HEK293T (cell line): ENCODE measurements at places on chromosomes 2 and 18.

DNA sequence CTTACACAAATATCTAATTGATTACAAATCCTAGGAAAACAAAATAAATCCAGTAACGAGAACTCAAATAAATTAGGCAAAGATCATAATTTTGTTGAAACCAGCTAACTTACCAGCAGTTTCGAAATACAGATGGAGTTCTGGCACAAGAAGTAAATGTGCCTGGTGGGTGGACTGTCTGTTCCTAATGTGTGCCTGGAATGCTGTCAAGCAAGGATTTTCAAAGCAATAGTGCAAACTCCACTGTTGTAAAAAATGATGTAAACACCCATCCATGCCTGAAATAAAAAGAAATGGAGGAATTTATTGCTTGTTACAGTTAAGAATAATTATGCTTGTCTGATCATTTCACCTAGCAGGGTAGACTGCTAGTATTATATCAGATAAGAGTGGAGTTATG, 423.9 kb upstream of the MAP2 start:
- no peak for DNase-seq

DNA sequence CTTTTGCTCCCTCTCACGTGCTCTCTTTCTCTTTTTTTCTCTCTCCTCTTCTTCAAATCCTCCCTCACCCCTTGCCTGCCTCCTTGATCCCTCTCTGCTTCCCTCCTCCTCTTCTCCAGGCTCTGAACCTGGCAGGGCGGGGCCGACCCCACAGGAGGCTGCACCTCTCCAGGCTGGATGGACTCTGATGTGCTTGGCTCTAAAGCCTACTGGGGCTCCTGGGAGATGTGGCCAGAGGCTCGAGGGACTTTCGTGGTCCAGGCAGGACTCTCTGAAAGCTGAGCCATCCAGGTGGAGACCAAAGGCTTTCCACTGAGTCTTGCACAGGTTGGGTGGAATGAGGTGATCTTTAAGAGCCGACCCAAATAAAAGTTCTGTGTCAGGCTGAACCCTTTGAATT, 25.4 kb downstream of the DYSF start:
- no peak for DNase-seq

DNA sequence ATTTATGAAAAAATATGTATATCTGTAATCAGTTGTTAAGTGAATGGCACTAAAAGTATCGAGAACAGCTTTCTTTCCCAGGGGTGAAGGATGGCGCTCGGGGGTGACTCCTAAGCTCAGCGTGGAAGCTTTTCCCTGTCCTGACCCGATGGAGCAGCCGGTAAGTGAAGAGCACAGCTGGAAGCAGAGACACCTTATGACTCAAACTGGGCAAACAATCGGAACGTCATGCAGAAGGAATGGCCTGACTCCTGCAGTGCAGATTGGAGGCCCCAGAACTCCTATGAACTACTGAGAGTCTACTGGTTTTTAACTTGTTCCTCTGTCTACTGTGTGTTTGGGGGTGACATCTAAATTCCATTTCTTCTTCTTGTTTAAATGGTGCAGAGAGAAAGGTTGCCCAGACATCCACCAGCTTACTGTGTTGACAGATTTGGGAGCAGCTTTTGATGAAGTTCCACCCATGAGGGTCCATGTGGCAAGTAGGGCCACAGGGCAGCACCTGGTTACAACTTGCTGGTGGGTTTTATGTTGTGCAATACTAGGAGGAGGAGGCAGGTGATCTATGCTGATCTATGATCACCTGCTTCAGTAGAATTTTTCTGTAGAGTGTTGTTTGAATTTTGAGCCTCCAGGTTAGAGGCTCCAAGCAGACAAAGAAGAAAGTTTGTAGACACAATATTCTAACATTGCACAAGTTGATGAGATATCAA, 52.8 kb upstream of the TMEM182 start:
- DNase-seq = peak; percentile 12

- peak; percentile 56 for DNase-seq
Observed at GRCh38 chr2:23404426-23404825, 19.4 kb downstream of the KLHL29 start.

DNA sequence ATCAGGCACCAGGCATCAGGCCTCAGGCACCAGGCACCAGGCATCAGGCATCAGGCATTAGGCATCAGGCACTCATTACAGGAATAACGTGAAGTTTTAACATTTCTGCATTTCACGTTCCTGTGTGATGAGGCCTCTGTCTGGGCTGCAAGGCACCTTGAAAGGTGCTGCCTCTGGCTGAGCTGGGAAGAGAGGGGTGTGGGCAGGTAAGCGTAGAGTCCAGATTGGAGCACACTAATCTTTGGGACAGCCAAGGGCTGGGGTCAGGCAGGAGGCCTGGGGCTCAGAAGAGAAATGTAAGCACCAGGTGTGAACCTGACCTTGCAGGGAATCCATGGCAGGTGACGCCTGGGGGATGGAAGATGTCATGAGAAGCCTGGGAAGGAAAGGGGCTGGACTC, 25.3 kb upstream of the SNTG2 start:
- DNase-seq = no peak

- DNase-seq = no peak
Observed at GRCh38 chr2:36964496-36965058, 1.8 kb downstream of the STRN start.

DNA sequence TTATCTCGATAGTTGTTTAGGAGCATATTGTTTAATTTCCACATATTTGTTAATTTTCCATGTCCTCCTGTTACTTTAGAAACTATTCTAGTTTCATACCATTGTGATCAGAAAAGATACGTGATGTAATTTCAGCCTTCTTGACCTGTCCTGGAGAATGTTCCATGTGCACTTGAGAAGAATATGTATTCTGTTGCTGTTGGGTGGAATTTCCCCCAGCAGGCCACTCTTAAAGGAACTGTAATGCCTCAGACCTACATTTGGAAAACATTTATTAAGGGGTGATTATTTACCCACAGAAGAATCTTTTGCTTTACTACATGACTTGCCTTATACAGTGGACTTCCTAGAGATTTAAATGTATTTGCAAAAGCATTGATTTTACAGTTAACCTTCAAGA, 55.5 kb downstream of the LIMS1 start:
- DNase-seq = no peak

- no peak for DNase-seq
Observed at GRCh38 chr2:227194219-227194618, 29.8 kb downstream of the COL4A3 start.

DNA sequence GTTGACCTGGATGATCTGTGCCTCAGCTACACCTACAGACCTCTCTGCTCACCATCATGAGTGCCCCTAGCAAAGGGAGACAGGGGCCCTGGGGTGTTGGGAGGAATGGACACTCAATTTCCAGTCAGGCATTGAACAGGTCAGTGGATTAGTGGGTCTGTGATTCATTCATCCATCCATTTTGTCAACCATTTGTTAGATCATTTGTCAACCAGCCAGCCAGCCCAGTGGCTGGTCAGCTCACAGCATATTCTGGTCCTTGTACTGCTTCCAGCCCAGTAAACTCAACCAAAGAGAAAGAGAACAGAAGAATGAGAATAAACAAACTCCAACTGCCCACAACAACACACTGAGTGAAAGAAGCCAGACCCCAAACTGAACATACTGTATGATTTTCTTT, 4.6 kb upstream of the KLF11 start:
- no peak for DNase-seq

GRCh38 chr18:78738076-78738690, 241.4 kb upstream of the SALL3 start:
- no peak for DNase-seq

GRCh38 chr18:9771261-9771976, 63.3 kb downstream of the RAB31 start:
- DNase-seq = peak; percentile 81

DNA sequence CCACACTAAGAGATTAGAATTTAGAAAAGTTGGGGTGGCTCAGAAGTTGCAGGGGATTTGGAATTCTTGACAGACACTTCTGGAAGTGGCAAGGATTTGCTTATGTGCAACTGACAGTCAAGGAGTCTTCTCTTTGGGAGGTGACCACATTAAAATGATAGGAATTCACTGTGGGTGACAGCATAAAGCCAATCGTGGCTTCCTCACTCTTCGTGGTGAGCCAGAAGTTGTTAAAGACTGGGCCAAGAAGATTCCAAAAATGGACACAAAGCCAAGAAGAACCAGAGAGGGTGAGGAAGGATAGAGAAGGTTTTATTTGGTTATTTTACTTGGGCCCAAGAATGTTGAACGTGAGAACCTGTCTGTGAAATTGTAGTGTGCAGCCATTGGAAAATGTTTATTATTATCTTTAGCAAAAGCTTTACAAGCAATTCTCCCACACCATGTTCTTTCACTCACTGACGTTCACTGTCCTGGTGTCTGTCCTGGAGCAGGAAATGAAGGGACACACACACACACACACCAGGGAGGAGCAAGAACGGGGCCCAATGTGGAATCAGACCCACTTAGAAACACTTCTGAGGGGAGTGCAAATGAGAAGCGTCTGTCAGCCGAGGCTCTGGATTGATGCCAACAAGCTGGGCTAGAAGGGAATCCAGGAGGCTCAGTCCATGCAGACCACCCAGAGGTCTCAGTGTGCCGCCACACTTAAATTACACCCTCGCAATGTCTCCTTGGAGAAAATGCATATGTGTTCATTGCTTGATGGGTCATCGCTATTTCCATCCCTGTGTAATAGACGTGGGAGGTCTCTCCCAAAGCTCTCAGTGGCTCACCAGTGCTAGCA, 37.2 kb downstream of the STEAP3 start:
- DNase-seq = no peak

- no peak for DNase-seq
Observed at GRCh38 chr2:231370749-231371429, 24.6 kb upstream of the B3GNT7 start.

DNA sequence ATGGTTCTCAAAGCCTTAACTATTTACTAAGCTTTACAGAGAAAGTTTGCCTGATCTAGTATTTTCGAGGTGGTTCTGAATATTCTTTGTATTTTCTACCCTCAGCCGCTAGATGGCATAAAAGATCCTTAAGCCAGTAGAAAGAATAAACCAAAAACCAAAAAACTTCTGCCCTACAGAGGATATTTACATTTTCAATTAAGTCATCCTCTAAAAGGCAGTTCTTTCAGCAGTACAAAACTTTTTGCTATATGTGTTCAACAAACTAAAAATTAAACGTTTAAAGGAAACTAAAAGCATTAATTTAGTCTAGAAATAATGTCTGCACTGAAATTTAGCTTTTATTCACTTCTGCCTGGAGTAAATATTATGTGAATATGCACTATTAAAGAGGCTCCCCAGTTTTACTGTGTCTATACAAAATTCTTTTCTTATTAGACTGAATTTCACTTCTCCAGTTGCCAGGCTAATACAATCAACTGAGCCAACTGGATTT, 297.5 kb downstream of the PIEZO2 start:
- peak; percentile 12 for DNase-seq

- no peak for DNase-seq
Observed at GRCh38 chr2:102264952-102265351, 46.4 kb upstream of the IL1RL1 start.

GRCh38 chr18:57429167-57430078, 5.8 kb upstream of the ONECUT2 start:
- DNase-seq = no peak

DNA sequence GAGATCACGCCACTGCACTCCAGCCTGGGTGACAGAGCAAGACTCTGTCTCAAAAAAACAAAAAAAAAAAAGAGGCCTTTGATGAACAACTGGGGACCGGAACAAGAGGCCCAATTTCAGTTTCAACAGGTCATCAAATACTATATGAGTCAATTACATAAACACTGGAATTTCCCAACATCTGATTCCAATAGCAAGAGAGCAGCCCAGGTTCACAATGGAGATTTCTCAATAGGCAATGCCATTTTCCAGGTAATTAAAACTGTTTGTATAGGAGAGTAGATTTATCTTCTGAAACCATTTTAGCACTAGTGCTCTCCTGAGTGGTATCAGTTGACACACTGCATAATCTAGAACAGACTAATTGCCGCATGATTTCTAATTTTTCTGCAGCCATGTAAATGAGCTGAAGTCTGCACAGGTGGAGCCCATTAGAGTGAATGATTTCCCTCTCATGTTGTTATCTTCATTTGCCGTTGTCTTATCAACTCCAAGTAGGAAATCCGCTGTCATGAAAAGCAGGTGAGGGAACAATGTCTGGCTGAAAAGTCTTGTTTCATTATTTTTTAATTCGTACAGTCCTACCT, 264.1 kb upstream of the MEIS1 start:
- no peak for DNase-seq

DNA sequence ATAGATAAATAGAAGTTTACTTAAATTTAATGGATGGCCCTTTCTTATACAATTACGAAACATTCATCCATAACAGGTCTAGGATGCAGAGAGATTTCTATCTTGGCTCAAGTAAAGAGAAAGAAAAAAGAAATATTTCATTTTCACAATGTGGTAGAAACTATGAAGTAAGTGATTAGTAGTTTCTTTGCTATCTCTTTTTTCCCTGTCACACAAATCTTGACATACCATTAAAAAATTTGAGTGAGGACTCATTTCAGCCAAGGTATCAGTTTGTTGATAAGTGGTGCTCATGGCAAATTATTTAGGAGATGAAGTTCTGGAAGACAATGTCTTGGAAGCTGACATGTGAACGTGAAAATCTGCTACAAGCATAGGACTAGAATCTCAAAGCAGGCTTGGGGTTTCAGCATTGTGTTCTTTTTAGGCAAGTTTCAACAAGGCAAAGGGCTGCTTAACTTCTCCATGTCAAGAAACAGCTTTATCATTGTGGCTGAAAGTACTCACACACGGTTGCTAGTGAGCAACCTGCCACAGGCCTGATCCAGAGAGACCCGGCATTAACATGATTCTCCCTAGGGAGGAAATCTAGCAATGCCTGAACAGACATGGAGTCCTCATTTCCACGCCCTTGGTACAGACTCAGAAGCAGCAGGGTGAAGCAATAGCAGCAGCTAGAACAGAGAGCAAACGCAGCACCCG, 414.6 kb downstream of the DLGAP1 start:
- no peak for DNase-seq

GRCh38 chr18:53764086-53764485, 460.4 kb downstream of the MBD2 start:
- DNase-seq = no peak

- no peak for DNase-seq
Observed at GRCh38 chr2:85797921-85798320, 44.1 kb downstream of the ATOH8 start.

GRCh38 chr18:53268455-53268854, 928.5 kb downstream of the DCC start:
- DNase-seq = no peak

- DNase-seq = no peak
Observed at GRCh38 chr2:227377467-227378351, 1.4 kb downstream of the TM4SF20 start.

DNA sequence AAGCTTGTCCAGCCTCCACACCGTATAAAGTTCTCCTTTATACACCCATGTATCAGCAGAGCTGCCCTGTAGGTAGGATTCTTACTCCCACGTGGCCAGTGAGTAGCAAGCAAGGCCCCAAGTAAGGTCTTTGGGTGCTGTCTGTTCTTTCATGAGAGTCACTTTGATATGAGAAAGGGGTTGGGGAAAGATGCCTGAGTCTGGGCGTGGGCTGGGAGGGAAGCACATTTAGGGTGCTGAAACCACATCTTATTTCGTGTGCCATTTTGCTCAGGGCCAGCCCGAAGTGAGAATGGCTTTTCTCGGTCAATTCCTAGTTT, 436 bp upstream of the ITPRIPL1 start:
- DNase-seq = no peak
